ENCODE measurements at places on chromosomes 16 and 17.
A peak's percentile ranks its signal among the peaks of the same experiment; 100 is the strongest.

DNA sequence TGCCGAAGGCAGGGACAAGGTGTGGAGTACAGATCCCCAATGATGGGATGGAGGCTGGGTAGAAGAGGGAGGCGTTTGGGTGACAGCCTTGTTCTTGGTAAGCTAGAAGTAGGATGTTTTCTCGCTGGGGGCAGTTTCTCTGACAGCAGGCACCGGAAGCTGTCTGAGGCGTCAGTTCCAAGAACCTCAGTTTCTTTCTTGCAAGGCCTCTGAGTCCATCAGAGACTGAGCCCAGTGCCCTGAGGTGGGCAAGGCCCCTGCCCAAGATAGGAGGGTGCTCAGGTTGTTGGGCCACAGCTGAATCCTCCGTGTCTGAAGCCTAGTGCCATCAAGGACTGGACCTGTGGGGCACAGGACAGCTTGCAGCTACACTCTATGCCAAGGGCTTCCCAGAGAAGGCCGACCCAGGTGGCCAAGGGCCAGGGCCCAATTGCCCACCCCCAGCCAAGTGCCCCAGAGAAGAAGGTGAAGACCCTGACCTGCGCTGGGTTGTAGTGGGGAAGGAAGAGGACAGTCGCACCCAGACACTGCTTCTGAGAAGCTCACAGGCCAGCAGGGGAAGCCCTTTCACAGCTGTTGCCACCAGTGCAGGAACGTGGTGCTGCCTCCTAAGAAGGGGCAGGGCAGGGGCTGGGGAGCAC, 13.1 kb downstream of the CYB5D2 start:
- no peak for DNase-seq

DNA sequence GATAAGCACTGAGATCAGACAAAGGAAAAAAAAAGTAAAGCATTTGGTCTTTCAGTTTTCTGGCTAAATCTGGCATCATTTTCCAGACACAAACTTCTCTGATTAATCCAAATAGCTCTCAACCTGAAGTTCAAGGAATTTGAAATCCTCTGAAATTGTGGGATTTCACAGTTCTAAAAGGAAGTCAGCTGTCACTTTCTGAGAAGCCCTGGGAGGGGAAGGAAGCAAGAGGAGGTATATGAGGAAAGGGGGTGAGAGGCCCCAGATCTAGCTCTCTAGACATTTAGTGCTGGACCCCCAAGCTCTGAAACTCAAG, 17.5 kb upstream of the HOXB9 start:
- DNase-seq: no peak

DNA sequence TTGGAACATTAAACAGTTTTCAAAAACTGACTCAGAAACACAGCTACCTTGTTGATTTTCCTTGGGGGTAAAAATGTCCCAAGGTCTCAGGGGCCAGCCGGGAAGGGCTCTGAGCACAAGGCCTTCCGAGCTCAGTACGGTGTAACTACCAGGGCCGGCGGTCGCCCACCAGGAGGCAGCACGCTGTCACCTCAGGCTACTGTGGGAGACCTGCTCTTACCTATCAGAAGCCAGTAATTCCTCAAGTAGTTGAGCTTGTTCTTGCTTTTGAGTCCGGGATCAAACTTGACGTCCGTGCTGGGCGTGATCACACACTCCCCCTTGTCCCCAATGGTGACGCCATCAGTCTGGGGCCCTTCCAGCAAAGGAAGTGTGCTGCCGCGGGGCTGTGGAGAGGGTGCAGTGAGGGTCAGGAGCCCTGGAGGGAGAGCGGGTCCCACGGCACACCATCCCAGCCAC, 43.4 kb upstream of the ICAM2 start:
- DNase-seq: peak; percentile 51

GRCh38 chr17:19305256-19305655, 57.3 kb downstream of the B9D1 start:
- no peak for DNase-seq

DNA sequence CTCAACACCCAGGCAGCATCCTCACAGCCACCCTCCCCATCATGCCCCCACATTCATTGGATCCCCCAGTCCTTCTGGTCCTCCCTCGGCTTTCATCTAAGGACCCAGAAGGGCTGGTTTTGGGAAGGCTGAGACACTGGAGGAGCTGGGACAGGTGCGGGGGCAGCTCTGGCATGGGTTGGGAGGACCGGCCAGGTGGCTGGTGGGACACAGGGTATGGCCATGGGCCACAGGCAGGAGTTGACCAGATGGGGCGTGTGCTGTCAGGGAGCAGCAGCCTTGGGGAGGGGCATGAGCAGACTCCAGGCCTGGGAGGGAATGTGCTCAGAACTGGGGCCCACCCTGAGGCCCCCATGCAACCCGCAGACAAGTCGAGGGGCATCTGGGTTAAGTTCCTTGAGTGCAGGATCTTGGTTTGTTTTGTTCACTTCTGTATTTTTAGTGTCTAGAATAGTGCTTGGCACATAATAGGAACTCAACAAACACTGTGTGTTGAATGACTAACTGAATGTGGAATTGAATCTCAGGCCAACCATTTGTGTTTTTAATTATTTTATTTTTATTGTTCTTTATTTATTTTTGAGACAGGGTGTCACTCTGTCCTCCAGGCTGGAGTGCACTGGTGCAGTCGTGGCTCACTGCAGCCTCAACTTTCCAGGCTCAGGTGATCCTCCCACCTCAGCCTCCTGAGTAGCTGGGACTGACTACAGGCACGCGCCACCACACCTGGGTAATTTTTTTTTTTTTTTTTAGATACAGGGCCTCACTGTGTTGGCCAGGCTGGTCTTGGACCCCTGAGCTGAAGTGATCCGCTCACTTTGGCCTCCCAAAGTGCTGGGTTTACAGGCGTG, 5.6 kb downstream of the P2RX1 start:
- no peak for DNase-seq

DNA sequence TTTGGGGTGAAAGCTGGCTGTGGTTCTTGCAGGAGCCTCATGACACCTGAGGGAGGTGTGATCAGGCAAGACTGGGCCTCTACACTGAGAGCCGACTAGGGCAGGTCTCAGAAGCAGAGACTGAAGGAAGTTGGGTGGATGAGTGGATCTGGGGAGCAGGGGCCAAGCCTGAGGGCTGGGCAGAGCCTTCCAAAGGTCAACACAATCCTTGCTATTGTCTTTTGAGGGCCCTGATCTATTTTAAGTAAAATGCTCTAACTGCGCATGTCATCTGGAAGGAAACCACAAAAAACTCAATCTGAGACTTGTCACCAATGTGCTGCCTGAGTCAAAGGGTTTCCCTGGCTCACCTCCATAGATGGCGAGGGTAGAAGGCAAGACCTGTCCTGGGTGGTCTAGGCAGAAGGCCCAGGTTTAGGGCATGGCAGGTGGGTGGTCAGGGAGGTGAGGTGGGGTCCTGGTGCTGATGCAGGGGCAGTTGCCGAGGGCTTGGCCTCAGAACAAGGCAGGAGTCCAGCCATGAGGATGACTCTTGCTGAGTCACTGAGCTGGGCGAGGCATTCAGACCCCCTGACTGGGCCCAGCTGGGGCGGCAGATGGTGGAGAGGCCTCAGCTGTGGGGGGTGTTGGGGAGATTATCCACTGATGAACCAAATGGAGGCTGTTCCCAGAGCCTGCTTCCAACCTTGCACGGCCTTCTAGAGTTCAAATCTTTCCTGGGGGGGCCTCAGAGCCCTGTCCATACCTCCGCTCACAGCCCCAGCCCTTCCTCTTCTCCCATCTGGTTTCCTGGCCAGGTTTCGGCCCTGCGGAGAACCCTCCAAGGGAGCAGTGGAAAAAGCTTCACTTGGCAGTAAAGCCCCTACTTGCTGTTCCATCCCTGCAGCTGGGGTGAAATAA, 5.1 kb downstream of the MVP start:
- peak; percentile 78 for DNase-seq

DNA sequence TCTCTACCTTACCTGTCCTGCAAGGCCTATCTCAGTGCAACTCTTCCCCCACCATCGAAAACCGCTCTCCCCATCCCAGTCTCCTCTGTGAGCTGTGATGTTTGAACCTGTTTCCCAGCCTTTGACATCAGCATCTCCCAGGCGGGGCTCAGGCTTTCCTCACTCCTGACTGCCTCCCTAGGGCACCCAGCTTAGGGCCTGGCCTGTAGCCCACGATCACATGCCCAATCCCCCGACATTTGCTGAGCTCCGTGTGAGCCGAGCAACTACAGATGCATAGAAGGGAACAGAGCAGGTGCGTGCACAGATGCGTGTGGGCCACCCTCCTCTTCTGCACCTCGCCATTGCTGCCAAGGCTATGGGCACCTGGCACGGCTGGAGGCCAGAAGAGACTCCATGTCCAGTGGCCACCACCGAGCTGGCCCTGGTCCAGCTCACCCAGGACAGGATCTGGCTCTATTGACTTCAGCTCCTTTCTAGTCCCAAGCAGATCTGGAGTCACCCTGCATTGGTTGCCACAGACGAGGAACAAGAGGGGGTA, 35.5 kb upstream of the CMIP start:
- DNase-seq: no peak

DNA sequence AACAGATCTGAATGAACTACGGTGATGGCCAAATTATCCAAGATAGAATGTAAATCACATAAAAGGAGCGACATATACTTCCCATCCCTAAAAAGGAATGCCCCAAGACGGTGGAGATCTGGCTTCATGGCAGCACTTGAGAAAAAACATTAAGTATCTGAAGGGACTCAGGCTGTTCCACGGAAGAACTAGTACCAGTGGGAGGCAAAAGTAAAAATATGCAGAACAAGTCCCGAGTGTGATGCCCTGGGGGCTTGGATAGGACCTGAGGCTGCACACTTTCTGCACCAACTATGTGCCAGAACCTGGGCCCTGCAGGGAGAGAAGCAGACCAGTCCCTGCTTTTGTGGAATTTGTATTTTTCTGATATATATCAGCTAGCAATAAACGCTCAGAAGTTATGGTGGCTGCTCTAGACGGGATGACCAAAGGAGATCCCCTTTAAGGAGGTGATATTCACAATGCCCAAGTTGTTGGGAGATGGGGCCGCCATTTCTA, 539 bp upstream of the CKLF start:
- DNase-seq: no peak

- no peak for DNase-seq
These were observed 17.7 kb downstream of the TAOK1 start for GRCh38 chr17:29407856-29408255.

DNA sequence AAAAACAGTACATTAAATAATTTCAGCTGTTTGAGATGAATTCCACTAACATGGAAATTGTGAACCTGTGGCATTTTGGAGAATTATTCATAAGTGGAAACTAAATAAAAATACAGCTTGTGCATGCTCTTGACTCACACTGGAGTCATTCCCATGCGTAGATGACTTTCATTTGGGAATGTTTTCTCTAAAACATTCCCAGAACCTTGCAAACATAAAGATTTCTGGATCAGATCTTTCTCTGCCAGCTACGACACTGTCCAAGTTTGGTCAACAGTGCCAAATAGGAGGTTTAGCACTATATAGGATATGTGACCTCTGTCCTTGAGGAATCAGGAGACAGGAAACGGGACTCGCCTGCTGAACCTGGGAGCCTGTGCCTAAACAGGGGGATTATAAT, 400.9 kb downstream of the SLC39A11 start:
- DNase-seq: no peak

- peak; percentile 89 for DNase-seq
These were observed 577.0 kb upstream of the CDH11 start for GRCh38 chr16:65698791-65699321.

- no peak for DNase-seq
These were observed 14.2 kb downstream of the POLR3K start for GRCh38 chr16:38941-39892.

DNA sequence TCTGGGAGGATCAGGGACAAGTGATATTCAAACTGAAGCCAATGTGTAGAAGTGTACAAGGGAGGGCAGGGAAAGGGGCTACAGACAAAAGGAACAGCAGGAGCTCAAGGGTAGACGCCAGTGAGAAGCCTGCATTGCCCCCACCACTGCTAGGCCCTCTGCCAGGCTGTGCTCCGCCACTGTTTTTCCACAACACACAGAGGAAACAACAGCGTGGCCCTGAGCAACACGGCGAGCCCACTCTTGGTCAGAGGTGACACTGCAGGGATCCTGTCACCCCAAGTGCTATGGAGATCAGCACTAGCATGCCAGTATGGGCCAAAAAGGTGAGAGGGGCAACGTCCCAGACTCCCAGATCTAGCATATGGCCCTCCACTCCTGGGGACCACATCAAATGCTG, 23.4 kb downstream of the MYO18A start:
- DNase-seq: no peak

GRCh38 chr17:64551461-64551860, 44.7 kb downstream of the CEP95 start:
- DNase-seq: no peak

DNA sequence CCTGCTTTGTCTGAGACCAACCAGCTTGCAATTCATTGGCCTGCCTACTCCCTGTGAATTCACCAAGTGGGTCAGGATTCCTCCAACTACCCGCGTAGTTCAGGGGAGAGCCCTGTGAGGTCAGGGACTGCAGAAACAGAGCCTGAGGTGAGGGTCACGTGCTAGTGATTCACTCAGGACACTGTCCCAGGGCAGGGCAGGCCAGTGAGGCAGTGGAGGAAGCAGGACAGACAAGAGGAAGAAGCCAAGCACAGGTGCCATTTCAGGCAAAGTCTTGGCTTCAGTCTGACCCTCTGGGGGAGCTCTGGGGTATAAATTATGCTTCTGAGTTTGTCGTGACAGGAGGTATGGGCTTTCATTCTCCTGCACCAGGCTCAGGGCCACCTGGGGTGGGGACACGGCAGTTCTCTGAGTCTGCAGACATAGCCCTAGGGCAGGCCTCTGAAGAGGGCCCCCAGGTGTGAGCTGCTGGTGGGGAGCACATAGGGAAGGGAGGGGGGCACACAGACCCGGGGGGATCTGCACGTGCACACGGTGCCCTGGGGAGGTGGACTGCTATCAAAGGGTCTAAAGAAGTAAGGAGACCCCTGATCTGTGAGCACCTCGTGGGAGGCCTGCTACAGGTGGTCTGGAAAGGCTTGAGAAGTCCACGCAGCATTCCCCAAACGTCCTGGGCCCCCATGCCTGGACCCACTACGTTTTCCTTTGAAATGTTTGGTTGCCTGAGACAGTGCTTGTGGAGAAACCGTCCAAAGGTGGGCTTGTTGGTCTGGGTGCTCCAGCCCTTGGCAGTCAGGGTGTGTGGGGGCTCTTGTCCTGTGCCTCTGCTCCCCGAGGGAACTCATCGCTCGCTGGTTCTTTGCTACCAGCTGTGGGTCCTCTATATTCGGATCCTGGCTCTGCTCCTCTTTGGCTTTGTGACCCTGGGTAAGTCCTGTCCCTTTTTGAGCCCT, 46.4 kb downstream of the NKD1 start:
- DNase-seq: no peak

DNA sequence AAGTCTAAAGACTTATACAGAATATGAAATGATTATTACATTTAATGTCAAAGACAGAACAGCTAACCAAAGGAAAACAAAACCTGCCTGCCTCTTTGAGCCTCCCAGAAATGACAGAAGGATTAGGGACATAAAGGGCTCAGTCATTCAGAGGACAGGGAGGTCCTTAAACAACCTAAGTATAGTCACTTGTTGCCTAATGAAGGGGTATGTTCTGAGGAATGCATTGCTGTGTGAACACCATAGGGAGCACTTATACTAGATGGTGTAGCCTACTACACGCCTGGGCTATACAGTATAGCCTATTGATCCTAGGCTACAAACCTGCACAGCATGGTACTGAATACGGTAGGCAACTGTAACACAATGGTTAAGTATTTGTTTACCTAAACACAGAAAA, 106.4 kb downstream of the PARN start:
- no peak for DNase-seq
